ENCODE measurements at places on chromosomes 11 and 22. TPM values are rescaled to one million over a fixed set of nuclear protein-coding genes. Genes with fewer than 3 reads are reported as not detected.

DNA sequence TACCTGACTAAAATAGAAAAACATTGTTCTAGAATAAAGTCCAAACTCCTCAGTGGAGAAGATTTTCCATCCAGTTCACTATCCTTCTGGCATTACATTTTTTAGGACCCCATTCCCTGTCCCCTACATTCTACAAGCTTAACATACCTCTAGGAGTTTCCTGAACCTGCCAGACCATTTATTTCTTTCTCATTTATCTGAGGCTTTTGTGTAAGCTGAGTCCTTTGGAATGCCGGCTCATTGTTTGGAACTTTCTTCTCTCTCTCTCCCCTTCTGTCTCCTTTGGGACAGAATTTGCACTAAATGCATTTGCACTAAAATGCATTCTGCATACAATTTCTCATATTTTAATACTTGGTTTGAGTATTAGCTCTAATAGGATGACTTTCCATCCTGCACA, 393.0 kb upstream of the ANO3 start:
- DNase-seq: no peak

Gene SPI1
- total RNA-seq: not detected

Gene OLFML1
- not detected for total RNA-seq

GRCh38 chr22:30731658-30732057, 37.0 kb downstream of the OSBP2 start:
- DNase-seq: no peak
